AG04449 (cell line): ENCODE measurements at places on chromosomes 3 and 15.

- no peak for DNase-seq
Observed at GRCh38 chr3:71328926-71329325, 254.6 kb downstream of the FOXP1 start.

DNA sequence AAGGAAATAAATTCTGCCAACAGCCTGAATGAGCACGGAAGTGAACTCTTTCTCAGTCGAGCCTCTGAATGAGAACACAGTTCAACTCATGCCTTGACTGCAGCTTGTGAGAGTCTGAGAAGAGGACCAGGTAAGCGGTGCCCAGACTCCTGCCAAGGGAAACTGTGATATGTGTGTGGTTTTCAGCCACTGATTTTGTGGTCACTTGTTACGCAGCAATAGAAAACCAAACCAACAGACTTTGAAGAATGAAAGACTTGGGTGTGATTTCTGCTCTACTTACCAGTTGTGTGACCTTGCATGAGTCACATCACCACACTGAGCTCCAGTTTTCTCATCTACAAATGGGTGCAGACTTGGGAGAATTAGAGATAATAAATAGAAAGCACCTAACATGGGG, 30.6 kb upstream of the FAM107A start:
- DNase-seq = no peak

GRCh38 chr15:58469432-58470353, 37.9 kb downstream of the LIPC start:
- DNase-seq = peak; percentile 92

GRCh38 chr3:170745211-170745718, 124.7 kb downstream of the RPL22L1 start:
- no peak for DNase-seq

GRCh38 chr3:58742239-58742638, 75.7 kb upstream of the FAM3D start:
- no peak for DNase-seq

- no peak for DNase-seq
Observed at GRCh38 chr3:11544412-11545181, 99.1 kb downstream of the VGLL4 start.

DNA sequence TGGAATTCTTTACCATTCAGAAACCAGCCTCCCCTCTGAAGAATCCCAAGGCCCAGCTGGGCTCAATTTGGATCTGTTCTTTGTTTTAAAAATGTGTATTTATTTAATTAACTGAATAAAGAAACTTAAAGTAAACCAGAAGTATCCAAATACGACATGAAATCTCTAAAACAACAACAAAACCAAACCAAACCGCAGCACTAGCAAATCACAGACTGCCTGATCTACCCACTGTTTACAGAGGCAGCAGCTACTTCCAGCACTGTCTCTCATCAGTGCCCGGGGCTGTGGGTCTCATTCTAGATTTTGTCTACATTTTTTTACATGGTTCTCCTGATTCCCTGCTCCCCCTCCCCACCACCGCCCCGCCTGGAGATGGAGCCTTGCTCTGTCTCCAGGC, 2.3 kb downstream of the FLNB start:
- DNase-seq = no peak

DNA sequence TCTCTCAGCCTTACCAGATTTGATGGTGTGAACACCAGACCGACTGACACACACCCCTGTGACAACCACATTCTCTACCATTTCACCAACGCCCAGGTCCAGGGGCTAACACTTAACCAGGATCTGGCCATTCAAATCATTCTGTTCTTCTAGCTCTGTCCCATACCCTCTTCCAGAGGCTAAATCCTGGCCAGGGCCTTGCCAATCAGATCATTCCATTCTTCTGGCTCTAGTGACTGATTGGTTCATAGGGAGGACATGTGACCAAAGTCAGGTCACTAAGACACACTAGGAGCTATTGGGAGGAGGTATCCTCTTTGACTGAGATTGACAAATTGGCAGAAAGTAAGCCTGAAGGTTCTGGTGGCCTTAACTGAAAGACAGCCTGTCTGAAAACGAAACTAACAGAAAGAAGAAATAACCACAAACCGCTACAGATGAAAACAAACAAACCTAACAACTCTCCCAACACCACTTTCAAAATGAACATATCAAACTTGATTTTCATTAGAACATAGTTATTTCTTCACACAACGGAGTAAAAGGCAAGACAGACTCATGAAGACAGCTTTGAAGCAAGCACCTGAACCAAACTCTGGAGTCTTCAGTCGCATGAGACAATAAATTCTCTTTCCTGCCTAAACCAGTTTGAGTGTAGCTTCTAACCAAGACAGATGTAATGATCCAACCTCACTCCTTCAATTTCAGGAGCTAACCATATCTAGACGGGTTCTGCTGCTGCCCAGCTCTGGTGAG, 68.5 kb downstream of the TRANK1 start:
- no peak for DNase-seq

- DNase-seq = no peak
Observed at GRCh38 chr3:14534516-14535191, 5.5 kb downstream of the GRIP2 start.

DNA sequence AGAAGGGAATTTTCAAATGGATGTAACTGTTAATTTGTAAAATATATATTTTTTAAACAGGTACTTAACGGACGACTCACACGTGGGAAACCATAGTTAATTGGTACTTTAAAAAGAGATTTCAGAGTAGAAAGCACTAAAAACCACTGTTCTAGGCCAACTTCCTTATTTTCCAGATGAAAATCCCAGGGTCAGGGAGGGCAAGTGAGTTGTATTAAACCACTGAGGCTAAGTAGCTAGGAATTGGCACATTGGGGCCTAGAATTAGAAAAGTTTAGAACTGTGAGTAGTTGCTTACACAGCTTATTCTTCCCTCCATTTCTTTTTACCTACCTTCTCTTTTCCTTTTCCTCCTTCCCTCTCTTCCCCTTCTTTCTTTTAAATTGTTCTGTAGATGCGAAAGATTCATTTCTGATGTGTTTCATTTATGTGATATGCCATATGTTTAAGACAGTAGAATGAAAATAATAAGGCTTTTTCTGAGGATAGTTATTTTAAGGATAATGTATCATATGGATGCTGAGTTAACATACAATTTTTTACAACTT, 4.1 kb upstream of the UTS2B start:
- no peak for DNase-seq

DNA sequence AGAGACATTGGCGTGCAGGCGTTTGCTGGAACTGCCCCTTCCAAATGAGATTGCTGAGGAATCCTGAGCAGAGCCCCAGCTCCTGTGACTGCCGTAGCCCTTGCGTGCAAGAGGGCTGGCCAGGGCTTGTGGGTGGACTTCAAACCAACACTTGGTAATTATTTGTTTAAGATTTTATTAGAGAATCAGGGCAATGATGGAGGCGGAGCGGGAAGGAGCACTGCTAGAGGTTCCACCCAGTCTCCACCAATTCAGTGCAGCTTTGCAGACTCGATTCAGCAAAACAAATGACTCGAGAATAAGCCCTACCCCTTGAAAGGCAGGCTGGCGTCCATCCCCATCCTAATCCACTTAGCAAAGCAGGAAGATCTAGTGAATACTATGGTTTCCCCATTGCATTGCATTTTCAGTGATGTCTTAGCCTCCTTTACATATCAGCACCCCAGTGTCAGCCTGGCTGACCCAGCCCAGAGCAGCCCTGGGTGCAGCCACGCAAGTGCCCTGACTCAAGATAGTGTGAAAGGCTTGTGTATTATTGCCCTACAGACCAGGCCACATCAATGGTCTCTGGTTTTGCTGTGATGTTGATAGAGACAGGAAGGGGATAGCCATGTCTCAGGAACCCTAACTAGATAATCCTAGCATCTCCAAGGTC, 26.0 kb downstream of the GLDN start:
- DNase-seq = no peak

DNA sequence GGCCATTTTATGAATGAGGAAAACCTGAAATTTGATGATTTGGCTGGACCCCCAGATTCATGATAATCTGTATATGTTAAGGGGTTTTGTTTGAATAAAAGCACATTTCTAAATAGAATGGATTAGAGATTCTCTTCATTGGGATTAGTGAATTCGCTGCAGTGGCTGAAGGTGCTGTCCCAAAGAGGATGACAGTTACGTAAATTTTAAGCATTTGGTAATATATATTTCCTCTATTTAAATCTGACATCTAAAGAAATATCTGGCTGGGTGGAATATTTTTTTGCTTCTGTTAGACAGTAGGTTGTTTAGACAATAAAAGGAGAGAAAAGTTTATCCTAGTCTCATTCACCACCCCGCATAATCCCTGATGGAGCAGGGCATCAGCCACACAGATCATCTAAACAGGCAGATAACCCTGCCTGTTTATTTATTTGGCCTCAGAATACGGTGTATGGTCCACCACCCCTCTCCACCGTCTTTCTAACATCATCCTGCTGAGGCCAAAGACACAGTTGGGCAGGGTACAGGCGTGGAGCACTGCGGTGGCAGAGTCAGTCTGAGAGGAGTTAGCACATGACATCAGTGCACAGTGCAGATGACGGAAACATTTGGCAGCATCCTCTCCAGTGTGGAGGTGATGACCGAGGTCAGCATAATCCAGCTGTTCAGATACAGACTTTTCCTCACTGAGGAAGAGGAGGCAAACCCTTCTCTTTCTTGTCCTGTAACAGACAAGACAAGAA, 20.4 kb upstream of the NFKBIZ start:
- no peak for DNase-seq

GRCh38 chr3:152307829-152308474, 39.2 kb downstream of the MBNL1 start:
- no peak for DNase-seq

DNA sequence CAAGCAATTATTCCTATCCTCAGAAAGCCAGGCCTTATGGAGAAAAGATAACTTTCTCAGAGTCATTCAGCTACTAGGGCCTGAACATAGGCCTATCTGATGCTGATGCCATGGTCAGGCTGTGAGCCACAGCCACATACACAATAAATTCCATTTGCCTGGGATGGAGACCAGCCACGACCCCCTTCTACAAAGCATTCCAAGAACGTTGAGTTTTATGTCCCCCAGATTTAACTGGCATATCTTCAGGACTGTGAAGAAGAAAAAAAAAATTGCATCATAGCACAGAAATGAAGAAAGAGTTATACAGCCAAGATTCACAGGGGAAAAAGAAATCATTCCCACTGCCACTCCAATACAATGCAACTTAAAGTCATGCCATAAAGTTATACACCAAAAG, 100.0 kb downstream of the THBS1 start:
- peak; percentile 80 for DNase-seq

- DNase-seq = no peak
Observed at GRCh38 chr3:32844914-32845313, 27.1 kb downstream of the TRIM71 start.

GRCh38 chr3:194617143-194617671, 16.0 kb downstream of the TMEM44 start:
- no peak for DNase-seq

DNA sequence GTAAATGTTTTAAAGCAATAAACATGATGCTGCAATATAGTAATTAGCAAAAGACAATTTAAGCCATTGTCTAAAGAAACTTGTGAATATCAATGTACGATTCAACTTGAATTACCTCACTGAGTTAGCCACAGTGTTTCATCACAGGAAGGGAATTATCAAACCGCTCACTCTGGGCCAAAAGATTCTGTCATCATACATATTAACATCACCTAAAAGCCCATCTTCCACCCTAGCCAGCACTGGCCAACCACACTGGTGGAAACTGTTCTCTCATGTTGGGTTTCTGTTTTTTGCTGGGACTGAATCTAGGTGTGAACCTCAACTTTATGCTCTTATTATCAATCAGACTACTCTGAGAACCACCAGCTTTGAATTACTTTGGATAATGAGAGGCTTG, 497.7 kb upstream of the THBS1 start:
- no peak for DNase-seq

GRCh38 chr3:48561045-48561736, 2.4 kb downstream of the UCN2 start:
- no peak for DNase-seq

- DNase-seq = no peak
Observed at GRCh38 chr15:75181780-75182179, 19.9 kb upstream of the C15orf39 start.

DNA sequence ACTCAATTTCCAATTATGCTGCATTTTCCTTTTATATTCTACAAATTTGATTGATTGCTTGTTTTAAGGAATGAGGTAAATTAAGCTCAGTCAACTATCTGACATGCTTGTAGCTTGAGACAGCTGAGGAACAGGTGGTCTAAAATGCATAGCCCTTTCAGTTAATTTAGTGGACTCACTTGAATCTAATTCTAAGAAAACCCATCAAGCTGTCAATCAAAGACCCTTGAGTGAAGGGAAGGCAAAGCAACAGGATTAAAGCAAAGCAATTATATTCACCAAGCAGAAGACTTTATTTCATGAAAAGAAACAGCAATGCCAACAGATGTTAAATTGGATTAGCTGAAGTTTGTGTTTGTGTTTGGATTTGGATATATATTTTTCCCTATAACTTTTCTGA, 228.5 kb downstream of the ARPP21 start:
- no peak for DNase-seq

DNA sequence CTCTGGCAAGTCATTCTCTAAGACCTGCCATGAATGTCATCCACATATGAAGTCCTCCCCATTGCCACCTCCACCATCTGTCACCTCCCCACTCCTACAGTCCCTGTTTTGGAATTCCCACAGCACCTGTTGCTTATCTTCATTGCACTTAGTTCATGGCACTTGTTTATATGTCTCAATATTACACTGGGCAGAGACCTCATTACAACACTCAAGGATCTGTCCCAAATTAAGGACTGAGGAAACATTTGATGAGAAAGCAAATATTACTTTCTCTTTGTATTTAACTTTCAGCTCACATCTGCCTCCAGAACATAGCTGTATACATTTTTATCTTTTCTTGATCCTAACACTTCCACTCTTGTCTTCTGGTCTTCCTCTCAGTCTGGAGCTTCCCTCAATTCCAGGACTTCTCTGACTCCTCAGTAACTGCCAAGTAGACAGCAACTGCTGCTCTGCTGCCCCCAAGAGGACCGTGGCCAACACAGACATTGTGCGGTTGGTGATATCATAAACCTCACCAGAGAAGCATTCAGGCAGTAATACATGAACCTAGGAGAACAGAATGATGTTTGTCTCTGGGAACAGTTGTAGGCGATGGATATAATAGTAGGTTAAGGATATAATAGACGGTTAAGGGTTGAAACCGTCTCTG, 45.0 kb upstream of the FGF12 start:
- DNase-seq = peak; percentile 10

- no peak for DNase-seq
Observed at GRCh38 chr3:127551178-127551577, 39.4 kb downstream of the TPRA1 start.

- DNase-seq = no peak
Observed at GRCh38 chr15:48020166-48020565, 100.6 kb upstream of the SLC24A5 start.

DNA sequence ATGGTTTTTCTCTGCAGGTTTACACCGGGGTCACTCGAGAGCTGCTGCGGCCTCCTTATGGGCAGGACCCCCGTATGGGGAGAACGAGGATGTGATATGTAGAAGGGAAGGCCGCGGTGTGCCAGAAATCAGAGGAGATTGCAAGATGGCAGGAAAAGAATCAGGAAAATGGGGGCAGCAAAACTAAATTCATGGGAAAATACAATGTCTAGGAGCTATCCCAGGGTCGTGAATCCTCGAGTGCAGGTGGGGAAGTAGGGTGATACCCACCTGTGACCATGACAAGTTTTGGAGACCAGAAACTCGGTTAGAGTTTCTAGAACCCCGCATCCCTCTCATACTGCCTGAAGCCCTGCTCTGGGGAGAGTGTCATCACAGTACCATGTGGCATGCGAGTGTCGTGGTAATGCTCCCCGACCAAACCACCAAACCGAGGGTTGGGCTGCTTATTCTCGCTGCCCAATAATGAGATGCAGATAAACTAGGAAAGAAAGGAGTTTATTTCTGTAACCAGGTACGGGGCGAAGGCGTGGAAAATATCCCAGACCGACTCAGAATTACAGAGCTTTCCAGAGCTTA, 781 bp downstream of the TRNT1 start:
- no peak for DNase-seq
